Head of caudate nucleus (tissue), 42 donors: ENCODE measurements at places on chromosomes 1 and 21.

DNA sequence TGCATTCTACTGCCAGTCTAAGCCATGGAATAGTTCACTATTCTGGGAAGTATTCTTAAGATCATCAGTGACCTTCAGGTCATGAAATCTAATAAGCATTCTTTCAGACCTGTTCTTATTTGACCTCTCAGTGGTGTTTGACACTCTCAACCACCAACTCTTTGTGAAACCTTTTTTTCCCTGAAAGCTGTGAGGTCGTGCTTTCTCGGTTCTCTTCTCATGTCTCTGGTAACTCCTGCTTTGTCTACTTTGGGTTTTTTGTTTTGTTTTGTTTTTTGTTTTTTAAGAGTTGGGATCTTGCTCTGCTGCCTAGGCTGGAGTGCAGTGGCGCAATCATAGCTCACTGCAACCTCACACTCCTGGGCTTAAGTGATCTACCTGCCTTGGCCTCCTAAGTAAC lies 56.3 kb downstream of the POU2F1 start:
- DNase-seq: no peak

- DNase-seq: peak; percentile 85
These were observed 1.7 kb downstream of the TMCC2 start for GRCh38 chr1:205229399-205229871.

- peak; percentile 64 for DNase-seq
These were observed 95.5 kb downstream of the SSBP3 start for GRCh38 chr1:54310439-54311328.

DNA sequence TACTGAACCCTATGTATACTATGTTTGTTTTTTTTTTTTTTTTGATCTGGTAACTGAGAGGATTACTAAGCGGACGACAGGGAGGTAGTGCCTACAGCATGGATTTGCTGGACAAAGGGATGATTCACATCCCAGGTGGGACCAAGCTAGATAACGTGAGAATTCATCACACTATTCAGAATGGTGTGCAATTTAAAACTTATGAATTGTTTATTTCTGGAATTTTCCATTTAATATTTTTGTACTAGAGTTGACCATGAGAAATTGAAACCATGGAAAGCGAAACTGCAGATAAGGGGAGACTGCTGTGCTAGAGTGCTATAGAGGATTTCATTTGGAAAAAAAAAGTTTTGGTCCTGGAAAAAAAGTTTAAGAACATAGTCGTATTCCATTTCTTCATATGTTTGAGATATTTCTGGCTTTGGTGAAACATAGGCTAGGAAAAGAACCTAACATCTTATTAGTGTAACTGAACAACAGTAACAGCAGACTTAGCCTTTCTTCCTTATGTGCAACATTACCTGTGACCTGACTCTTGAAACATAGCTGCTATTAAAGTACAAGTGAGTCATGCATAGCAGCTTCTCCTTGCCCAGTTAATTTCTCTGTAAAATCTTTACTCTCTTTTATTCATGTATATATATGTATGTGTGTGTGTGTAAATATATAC lies 202.5 kb downstream of the FGGY start:
- no peak for DNase-seq

- DNase-seq: no peak
These were observed 107.1 kb downstream of the NIBAN1 start for GRCh38 chr1:184866991-184867788.

DNA sequence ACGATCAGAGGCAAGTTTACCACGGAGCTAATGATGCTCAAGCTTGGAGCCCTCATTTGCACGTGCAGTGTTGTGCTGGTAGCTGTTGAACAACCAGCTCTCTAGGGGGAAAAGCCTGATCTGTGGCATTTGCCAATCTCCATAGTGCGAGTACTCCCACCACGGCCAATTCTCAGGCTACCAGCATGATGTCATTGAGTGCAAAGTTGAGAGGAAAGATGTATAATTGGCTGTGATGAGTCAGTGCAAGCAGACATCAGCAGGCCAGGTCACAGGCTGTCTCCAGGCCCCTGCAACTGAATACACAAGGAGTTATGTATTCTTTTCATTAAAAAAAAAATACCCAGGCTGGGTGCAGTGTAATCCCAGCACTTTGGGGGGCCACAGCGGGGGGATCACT lies 233.1 kb upstream of the VAMP3 start:
- DNase-seq: no peak

- no peak for DNase-seq
These were observed 11.4 kb upstream of the CLDN14 start for GRCh38 chr21:36491209-36491910.

DNA sequence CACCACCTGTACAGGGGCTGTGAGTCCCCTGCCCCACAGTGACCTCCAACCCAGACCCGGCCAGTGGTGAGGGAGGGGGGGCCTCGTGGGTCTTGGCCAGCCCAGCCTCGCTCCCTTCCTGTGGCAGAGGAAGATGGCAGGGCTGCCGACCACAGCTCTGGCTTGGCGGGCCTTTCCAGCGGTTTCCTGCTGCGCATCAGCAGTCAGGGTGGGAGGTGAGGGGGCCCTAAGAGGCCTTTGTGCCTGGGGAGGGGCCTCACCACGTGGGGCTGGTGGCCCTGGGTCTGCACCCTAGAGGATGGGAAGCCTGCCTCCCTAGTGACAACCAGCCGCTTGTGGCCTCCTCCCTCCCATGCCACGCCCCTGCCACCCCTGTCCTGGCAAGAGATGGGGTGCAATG lies 72.6 kb upstream of the ARHGEF16 start:
- no peak for DNase-seq

DNA sequence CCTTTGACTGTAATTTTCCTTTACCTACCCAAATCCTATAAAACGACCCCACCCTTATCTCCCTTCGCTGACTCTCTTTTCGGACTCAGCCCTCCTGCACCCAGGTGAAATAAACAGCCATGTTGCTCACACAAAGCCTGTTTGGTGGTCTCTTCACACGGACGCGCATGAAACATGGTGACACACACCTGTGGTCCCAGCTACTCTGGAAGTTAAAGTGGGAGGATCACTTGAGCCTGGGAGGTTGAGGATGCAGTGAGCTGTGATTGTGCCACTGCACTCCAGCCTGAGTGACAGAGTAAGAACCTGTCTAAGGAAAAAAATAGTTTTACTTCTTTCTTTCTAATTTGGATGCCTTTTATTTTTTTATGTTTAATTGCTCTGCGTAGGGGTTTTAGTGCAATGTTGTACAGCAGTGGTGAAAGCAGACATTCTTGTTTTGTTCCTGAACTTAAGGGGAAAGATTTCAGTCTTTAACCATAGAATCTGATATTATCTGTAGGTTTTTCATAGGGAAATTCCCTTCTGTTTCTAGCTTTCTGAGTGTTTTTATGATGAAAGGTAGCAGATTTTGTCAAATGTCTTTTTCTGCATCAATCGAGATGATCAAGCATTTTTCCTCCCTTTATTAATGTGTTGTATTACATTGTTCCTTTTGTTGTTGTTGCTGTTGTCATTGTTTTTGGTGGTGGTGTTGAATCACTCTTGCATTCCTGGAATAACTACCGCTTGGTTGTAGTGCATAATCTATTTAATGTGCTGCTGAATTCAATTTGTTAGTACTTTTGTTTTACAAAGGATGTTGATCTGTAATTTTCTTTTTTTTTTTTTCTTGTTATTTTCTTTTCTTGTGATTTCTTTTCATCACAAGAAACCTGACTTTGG lies 497.4 kb downstream of the DISC1 start:
- DNase-seq: no peak

GRCh38 chr1:66791621-66792610 lies 9.2 kb downstream of the INSL5 start:
- DNase-seq: no peak

- no peak for DNase-seq
These were observed 6.1 kb downstream of the PARK7 start for GRCh38 chr1:7967651-7968050.
